Regular cardiac myocyte (primary cell): ENCODE measurements at places on chromosomes 5 and 9. TPM values are rescaled to one million over a fixed set of nuclear protein-coding genes. Genes with fewer than 3 reads are reported as not detected.

The STC2 gene
- 449 and 1,347 TPM in 2 replicates for total RNA-seq

The C9orf50 gene
- 0.28 TPM in 1 of 2 replicates, not detected in the other for total RNA-seq

The SHROOM1 gene
- 2.0 and 5.2 TPM in 2 replicates for total RNA-seq

The DPYSL3 gene
- total RNA-seq: 88.8 and 112 TPM in 2 replicates

The SPATA31A7 gene
- total RNA-seq: not detected in 2 replicates

The TNIP1 gene
- total RNA-seq: 42.9 and 86.5 TPM in 2 replicates

The C5 gene
- 3.7 and 5.2 TPM in 2 replicates for total RNA-seq

The CFAP157 gene
- 0.28 TPM in 1 of 2 replicates, not detected in the other for total RNA-seq

The SPATA9 gene
- 0.38 and 0.85 TPM in 2 replicates for total RNA-seq

The SLC36A2 gene
- total RNA-seq: not detected in 2 replicates

The ENTPD8 gene
- not detected in 2 replicates for total RNA-seq

The RPS14 gene
- 3,397 and 3,748 TPM in 2 replicates for total RNA-seq

The CXXC5 gene
- 50.7 and 53.7 TPM in 2 replicates for total RNA-seq

The FAM170A gene
- not detected in 2 replicates for total RNA-seq

The IL6ST gene
- 638 and 849 TPM in 2 replicates for total RNA-seq

The RAI14 gene
- 141 and 176 TPM in 2 replicates for total RNA-seq

The SPINK7 gene
- total RNA-seq: not detected in 2 replicates

The F2RL1 gene
- 24.3 and 64.8 TPM in 2 replicates for total RNA-seq

The SH3PXD2B gene
- 11.9 and 12.4 TPM in 2 replicates for total RNA-seq

The ZBTB26 gene
- 3.4 and 3.5 TPM in 2 replicates for total RNA-seq

The GLDC gene
- total RNA-seq: 0.85 and 4.8 TPM in 2 replicates

The ZMYND19 gene
- 15.2 and 38.5 TPM in 2 replicates for total RNA-seq

The CDH6 gene
- total RNA-seq: 125 and 140 TPM in 2 replicates

The PDZD2 gene
- total RNA-seq: 0.28 and 0.58 TPM in 2 replicates

The ADGRD2 gene
- not detected in 2 replicates for total RNA-seq

The RNF145 gene
- 47.1 and 68.4 TPM in 2 replicates for total RNA-seq

The SH3RF2 gene
- total RNA-seq: 1.5 and 9.6 TPM in 2 replicates

The NSUN2 gene
- total RNA-seq: 42.0 and 82.1 TPM in 2 replicates

The FOXD4L6 gene
- not detected in 2 replicates for total RNA-seq

The NMUR2 gene
- total RNA-seq: not detected in 2 replicates

The DNAJC25 gene
- 11.3 and 13.0 TPM in 2 replicates for total RNA-seq

The SPINK13 gene
- not detected in 2 replicates for total RNA-seq
